ENCODE measurements at places on chromosomes 1 and 21.

- no peak for DNase-seq
These were observed 59.8 kb downstream of the XCL1 start for GRCh38 chr1:168636200-168636599.

DNA sequence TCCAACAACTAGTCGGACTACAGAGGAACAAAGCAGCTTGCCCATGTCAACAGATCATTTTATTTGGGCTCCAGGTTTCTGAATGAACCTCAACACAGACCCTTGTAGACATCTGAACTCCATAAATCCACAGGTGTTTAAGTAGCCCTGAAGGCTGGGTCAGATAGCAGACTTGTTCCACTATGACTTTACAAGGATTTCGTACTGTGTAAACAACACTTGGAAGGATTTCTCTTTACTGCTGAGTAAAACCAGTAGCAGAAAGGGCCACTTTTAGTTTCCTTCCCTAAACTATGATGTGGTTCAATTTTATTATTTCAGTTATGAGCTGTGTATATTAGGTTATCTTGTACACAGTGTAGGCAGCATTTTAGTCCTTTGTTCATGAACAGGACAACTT, 316.4 kb upstream of the ADGRL2 start:
- DNase-seq: no peak

- no peak for DNase-seq
These were observed 5.0 kb downstream of the FAF1 start for GRCh38 chr1:50955116-50955515.

DNA sequence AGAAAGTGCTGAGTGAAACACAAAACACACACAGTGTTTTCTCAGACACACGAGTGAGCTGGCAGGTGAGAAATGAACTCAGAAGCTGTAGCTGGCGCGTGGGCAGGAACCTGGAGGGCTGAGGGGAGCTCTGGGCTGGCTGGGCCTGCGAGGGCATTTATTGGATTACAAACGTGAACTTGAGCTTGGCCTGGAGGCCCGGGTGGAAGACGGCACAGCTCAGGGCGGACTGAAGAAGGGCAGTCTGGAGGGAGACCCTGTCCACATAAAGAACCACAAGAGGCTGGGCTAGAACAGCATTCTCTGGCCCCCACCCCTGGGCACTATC, 52.1 kb upstream of the ADARB1 start:
- no peak for DNase-seq

DNA sequence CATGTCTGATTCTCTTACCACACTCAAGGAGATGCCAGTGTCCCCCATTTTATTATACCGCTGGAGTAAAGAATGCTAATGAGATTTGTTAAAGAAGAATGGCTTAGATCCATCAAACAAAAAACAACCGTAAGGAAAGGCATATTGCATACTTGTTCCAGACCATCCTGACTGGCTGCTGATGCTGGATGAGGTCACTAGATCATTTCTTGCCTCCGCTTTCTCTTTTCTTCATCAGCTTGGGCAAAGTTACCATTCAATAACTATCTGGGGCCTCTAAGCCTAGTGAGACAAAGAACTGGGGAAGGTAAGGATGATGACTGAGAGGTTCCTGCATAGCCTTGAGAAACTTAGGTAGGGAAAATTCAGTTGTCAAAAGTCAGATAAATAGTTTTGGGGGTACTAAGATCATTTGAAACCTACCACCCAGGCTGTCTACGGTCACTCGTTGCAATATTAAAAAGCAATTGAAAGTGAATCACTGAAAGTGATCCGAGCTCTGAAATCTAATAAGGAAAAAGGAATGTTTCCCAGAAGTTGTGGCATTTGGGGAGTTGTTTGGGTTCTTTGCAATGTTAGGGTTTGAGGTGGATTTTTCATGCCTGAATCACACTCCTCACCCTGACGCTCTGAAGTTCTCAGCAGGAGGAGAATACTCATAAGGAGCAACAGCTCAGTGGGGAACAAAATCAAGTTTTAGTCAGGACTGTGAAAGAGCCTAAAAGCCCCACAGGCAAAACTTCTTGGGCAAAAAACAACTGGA, 176.8 kb downstream of the HHIPL2 start:
- DNase-seq: no peak

DNA sequence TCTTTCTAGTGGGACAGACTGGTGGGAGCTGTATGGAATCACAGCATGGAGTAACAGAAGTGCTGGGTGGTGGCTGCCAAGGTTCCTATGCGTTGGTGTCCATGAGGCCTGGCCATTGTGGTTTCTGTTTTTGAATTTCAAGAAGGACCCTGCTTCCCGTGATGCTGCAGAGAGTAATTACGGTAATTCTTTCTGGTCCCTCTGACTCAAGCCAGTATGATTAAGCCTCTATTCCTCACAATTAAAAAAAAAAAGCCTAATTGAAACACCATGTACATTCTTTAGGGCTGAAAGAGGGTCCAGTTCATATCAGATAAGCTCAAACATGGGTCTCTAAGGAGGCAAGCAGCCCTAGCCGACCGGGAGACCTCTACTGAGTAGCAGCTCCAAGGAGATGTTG, 10.5 kb upstream of the C1orf21 start:
- no peak for DNase-seq

GRCh38 chr1:21742578-21742977, 40.4 kb downstream of the USP48 start:
- DNase-seq: no peak

DNA sequence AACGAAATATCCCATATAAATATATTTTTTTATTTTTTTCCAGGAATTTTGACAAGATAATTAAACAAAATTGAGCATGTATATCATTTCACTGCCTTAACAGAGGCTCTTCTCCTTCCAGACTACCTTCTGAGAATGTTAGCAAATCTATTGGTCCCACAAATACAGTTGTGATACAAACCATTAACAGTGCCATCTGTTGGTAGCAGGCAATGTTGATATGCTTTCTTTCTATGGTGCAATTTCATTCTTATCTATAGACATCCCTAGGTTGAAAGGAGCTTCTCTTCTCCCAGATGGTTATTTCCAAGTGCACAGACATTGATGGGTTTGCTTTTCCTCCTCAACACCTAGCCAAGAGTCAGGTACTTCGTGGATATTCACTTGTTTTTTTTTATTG, 303.6 kb downstream of the USH2A start:
- DNase-seq: no peak

GRCh38 chr1:76073481-76073880, 1.1 kb upstream of the ST6GALNAC3 start:
- no peak for DNase-seq

DNA sequence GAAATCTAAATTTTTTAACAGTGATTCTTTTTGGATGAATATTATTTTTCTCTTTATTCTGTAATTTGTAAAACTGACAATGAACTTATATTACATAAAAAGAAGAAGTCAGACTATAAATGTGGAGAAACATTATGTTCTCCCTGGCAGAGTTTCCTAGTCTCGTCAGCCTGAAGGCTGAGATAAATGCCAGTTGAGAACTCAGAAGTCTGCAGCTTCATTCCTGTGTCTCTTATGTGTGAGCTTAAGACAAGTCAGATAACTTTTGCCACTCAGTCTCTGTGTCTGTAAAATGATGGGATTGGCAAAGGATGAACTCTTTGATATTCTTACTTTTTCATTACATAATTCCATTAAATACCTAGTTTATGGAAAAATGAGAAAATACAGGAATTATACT, 568.8 kb upstream of the ZRANB2 start:
- no peak for DNase-seq

GRCh38 chr1:117674521-117675400, 68.9 kb downstream of the TENT5C start:
- DNase-seq: no peak

DNA sequence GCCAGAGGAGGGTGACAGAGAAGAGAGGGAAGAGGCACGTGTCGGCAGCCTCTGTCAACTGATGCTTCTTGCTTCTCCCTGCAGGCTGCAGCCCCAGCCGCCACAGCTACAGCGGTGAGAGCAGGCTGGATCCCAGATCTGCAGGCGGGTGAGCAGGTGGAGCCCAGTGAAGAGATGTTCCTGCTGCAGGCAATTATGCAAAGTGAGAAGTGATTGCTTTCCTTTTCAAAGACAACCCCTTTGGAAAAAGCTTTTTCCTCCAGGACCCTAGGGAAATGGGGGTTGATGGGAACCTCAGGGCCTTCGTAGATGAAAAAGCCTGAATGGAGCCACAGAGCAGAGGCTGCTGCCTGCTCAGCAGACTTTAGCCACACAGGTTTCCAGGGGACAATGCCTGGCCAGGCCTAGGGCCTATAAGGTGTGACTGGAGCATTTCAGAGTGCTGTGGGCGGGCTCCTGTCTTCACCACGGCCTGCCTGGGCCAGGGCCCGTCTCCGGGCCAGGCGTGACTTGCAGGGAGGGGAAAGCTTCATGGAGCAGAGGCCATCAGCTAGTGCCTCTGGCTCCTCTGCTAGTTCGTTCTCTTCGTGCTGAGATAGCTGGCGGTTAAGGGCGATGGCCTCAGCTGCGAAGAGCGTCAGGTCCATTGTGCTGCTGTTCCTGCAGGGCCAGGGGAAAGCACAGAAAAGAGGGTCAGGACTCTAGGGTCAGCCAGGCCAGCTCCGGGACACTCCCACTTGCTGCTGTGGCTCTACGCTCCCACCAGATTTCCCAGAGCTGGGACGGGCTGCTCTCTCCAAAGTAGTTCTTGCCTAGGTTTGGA, 6.9 kb upstream of the KNCN start:
- DNase-seq: no peak

DNA sequence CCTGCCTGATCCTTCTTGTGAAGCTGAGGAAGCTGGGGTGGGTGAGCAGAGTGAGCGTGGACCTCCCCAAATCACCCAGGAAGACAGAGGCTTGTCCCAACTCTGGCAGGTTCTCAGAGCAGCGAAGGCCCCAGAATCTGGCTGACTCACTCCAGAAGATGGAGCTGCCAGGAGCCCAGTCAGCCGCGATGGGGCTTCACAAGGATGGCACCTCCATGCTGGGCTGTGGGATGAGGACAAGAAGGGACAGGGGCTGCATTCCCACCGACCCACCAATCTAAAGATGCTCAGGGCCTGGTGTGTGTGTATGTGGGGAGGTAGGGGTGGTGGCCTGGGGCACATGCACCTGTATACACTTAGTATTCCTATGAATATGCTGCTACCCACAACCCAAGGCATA, 52.9 kb downstream of the ATP1A1 start:
- no peak for DNase-seq

DNA sequence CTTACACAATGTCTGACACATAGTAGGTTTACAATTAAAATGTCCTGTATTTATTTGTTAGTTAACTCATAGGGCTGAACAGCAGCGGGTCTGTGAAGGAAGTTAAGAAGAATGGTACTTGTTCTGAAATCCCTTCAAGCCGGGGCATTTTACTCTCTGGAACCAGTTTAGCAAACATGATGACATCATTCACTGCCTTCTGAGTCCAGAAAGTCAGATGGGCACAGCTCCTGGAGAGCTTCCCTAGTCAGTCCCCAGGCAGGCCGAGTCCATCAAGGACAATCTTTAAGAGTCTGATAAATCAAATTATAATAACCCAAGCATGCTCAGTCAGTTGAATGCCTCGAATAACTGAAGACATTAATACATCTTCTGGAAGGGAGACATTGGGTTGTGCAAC, 125.4 kb upstream of the DAB1 start:
- no peak for DNase-seq

- DNase-seq: no peak
These were observed 4.3 kb downstream of the CR2 start for GRCh38 chr1:207458414-207458813.

GRCh38 chr1:110726755-110727154, 52.0 kb upstream of the KCNA3 start:
- DNase-seq: no peak

- no peak for DNase-seq
These were observed 81.5 kb downstream of the ADARB1 start for GRCh38 chr21:45155910-45156309.

DNA sequence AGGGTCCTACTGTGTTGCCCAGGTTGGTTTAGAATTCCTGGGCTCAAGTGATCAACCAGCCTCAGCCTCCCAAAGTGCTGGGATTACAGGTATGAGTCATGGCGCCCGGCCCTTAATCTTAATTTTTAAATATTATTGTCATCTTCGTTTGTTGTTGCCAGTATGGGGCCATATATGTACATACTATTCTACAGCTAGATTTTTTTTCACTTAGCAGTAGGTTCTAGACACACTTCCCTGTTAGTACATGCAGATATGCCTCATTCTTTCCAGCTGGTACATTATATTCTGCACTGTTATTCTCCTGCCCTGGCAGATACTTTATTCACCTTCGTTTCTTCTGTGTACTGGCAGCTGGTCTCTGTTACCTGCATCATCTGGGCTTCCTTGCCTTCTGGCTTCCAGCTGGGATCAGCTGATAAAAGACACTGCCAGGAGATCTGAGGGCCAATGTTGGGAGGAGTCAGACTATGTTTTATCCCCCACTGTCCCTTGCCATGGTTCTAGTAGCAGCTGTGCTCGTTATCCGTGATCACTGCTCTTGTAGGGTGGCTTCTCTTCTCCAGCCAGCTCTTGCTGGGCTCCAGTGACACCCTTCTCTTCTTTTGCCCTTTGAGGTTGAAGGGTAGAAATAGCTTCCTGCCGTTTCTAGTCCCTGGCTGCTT, 24.7 kb downstream of the ST3GAL3 start:
- no peak for DNase-seq

DNA sequence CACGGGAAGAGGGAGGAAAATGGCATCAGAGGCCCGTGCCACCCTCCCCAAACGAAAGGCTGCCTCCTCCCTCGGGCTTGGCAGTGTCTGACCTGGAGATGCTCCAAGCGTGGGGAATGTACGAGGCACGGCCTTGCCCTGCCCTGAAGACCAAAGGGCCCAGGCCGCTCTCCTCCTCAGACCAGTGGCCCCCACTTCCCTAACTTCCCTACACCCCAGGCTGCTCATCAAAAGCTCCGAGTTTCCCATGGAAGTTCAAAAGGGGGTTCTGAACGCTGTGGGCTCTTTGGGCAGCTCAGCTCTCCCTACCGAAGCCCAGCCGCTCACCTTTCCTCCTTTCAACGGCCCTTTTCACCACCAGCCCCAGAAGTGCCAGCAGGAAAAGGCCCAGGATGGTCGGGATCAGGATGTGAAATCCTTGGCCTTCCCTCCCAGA, 11.8 kb downstream of the FCMR start:
- DNase-seq: no peak

GRCh38 chr21:45460611-45461368, 55.8 kb downstream of the COL18A1 start:
- DNase-seq: no peak

DNA sequence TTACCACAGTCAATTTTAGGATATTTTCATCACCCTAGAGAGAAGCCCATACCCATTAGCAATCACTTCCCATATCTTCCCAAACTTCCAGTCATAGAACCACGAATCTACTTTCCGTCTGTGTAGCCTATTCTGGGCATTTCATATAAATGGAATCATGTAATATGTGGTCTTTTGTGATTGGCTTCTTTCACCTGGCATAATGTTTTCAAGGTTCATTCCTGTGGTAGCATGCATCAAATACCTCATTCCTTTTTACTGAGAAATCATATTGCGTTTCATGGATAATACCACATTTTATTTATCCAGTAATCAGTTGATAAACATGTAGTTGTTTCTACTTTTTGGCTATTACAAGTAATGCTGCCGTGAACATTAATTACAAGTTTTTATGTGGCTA, 21.5 kb downstream of the DESI2 start:
- no peak for DNase-seq

- no peak for DNase-seq
These were observed 317.6 kb downstream of the DPYD start for GRCh38 chr1:97603218-97603617.
